Stimulated activated CD8-positive, alpha-beta memory T cell treated with anti-CD3 and anti-CD28 coated beads, Interleukin-15, amount 100 ng/mL, for 1 hour (primary cell): ENCODE measurements at places on chromosomes 7 and 10.

DNA sequence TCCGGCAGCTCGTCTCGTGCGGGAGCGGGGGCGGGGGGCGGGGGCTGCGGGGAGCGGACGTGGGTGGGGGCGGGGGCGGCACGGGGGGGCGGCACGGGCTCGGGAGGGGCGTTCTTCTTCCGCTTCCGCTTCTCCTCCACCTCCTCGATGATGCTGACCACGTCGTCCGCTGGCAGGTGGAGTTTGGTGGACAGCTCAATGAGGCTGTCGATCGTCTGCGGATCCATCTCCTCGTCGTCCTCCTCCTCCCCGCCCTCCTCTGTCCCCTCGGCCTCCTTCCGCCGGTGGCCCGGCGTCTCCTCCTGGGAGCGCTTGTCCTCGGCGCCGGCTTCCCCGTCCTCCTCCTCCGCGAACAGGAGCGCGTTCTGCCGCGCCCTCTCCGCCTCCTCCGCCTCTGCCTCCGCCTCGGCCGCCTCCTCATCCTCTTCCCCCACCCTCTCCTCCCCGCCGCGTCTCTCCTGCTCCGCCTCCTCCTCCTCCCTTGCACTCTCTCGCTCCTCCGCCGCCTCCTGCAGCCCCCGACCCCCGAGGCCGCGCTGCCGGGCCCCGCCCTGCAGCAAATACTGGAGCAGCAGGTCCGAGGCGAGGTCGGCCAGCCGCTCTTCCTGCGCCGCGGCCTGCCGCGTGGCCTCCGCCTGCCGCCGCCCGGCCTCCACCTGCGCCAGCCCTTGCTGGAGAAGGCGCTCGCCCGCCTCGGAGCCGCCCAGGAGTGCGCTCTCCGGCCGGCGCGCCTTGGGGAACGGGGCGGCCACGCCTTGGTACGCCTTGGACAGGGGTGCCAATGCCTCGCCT is 1.9 kb downstream of the VGF start:
- no peak for DNase-seq

GRCh38 chr10:131978366-131978765 is 3.4 kb downstream of the BNIP3 start:
- no peak for DNase-seq

- no peak for DNase-seq
Observed at GRCh38 chr7:157760004-157760730, 423.4 kb downstream of the DNAJB6 start.

DNA sequence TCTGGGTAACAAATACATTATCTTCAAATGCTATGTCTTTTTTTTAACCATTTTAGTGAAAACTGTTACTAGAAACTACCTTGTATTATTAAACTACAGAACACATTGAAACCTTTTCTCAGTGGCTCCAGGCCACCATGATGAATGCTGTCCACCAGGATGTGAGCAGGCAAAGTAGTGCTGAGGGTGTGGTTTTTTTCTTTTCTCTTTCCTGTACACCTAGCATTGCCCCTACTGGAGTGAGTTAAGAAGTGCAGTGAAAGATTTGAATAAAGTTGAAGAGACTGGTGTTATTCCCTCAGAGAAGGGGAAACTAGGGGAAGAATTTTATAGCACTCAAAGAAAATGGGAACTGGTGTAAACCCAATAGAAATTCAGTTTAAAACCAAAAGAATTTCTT is 120.0 kb upstream of the SAMD8 start:
- DNase-seq, result no peak

- no peak for DNase-seq
Observed at GRCh38 chr7:33813331-33813730, 92.0 kb upstream of the BMPER start.

DNA sequence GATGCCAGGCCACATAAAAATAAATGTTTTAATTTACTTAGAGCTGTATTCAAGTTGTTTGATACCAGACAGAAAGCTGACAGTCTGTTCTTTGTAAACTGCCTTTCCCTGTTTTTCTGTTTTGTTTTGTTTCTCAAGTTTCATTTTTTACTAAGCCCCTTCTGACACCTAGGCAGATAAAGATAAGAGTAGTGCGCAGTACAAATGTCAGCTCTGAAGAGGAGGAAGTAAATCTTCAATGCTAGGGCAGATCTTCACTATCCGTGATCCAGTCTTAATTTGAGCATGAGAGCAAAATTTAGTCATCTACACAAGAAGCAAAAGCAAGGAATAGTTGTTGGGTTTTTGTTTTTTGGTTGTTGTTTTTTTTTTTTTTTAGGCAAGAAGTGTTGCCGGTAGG is 27.3 kb downstream of the MTURN start:
- no peak for DNase-seq

DNA sequence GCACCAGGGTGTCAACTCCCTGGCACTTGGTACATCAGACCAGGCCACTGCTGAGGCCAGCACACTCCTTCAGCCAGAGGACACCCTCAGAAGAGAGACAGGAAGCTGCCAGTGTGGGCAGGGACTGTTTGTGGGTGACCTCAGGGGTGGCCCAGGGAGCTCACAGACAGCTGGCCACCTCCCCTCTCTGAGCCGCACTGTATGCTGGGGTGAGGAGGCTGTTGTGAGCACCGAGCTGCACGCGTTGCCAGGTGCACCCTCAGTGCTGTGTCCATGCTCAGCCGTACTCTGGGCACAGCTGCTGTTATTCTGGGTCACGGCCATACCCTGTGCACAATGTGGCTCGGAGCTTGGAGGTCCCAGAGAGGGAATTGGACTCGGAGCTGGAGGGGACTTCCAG is 61.5 kb upstream of the NANOS1 start:
- DNase-seq, result no peak

DNA sequence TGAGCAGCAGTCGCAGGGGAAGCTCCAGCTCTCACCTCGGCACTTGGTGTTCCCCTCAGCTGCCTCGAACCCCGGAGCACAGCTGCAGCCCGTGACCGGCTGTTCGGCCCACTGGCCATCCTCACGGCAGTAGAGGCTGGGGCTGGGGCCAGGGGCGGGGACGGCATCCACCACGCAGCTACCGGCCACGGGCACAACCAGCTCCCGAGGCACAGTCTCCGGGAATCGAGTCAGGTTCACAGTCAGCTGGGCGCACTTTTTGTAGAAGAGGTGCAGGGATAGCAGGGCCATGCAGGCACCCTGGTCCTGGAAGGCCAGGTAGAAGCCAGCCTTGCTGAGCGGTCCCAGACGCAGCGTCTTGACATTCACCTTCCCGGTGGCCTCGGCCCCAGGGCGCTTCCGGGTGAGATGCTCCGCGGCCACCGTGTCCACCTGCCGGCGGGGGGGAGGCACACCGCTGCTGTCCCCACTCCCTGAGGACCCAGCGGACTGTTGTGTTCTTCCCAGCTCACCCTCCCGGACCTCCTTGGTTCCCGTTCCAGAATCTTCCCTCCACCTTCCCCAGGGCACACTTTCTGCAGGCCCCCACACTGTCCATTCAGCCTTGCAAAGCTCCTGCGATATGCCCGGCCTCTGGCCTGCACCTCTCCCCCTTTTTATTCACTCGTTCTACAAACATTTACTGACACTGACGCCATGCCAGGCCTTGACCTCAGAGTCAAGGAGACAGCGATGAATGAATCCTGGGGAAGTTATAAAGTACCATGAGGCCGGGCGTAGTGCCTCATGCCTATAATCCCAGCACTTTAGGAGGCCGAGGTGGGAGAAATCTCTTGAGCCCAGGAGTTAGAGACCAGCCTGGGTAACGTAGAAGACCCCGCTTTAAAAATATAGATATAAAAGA is 4.8 kb downstream of the EPHB4 start:
- no peak for DNase-seq

GRCh38 chr10:110423650-110424049 is 74.1 kb upstream of the DUSP5 start:
- DNase-seq, result no peak

DNA sequence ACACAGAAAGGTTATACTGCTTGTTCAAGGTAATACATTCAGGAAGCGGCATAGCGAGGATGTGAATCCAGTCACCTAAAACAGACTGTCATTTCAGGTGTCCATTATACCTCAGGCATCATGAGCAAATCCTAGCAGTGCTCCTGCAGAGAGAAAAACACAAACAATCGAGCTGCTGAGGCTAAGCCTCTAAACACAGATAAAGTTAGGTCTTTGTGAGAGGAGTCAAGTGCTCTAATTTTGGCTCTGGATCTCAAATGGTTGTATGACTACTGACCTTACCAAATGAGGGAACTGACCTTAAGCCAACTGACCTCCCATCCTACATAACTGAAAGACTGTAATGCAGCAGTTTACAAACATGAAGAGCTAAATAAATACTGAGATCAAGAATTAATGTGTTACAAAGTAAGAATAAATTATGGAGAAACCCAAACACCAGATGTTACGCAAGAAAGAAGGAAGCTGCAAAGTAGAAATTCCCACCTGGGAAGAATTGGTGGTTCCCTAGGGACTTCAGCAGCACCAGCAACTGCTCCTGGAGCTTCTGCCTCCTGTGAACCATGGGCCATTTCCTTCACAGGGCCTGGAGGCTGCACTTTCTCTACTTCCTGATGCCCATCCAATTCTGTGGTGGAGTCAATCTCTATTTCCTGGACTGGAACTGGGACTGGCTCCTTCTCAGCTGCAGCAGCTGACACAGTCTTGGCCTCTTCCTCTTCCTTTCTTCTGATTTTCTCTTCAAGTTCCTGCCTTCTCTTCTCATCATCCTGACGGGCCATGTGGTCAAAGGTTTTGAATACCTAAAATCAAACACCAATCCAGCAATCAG is 5.8 kb downstream of the NUDCD3 start:
- DNase-seq, result no peak

DNA sequence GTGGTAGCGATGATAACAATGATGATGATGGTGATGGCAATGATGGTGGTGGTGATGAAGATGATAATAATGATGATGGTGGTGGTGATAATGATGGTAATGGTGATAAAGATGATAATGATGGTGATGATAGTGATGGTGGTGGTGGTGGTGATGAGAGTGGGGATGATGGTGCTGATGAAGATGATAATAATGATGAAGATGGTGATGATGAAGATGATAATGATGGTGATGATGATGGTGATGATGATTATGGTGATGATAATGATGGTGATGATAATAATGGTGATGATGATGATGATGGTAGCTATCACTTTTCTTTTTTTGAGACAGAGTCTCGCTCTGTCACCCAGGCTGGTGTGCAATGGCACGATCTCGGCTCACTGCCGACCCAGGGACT is 144.5 kb upstream of the PCBD1 start:
- no peak for DNase-seq

- peak; percentile 39 for DNase-seq
Observed at GRCh38 chr10:22682237-22683139, 31.9 kb downstream of the PIP4K2A start.

- DNase-seq, result no peak
Observed at GRCh38 chr7:27329909-27330308, 87.3 kb downstream of the EVX1 start.

GRCh38 chr7:80369321-80369720 is 142.5 kb downstream of the GNAT3 start:
- DNase-seq, result no peak
